ENCODE measurements at places on chromosomes 2 and 18.

GRCh38 chr18:26089293-26090129, 902 bp downstream of the SS18 start:
- DNase-seq, result no peak

DNA sequence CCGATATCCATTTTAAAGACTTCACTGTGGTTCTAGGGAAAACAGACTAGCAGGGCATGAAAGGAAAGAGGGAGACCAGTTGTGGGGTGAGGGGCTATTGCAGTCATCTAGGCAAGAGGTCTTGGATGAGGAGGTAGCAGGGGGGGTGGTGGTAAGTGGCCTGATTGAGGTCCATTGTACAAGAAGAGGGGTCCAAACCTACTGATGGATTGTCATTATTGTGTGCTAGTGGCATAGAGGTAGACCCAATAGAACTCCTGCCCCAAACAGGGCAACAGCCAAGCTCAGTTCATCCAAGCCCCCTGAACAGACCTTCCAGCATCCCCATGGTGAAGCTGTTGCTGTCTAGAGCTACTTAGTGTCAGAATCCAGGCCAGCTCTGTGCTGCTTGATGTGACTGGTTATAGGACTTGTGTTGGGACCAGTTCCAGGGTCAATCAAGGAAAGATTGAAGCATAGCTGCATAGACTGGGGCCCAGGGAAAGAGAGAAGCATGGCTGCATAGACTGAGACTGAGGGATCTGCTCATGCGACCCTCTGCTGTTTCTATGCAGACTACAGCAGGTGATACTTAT, 7.0 kb downstream of the ASAP2 start:
- DNase-seq, result no peak

GRCh38 chr2:30580391-30580790, 133.3 kb downstream of the LCLAT1 start:
- no peak for DNase-seq

- DNase-seq, result no peak
Measured at GRCh38 chr2:154375579-154375931, 322.9 kb upstream of the KCNJ3 start.

DNA sequence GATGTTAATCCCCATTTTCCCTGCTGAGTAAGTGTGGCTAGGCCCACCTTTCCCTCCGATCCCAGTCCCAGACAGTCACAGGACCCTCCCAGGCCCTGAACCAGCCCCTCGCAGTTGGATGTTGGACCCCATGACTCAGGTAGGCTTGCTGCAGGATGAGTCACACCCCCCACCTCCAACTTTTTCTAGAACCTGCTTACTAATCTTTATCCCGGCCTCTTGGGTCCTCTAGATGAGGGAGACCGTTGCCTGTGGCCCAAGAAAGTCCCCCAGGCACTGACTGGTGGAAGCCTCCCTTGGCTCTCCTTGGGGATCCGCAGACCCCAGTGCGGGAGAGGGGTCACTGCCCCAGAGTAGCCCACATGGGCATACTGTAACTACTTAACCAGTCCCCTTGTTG, 98.5 kb downstream of the SMAD7 start:
- no peak for DNase-seq

GRCh38 chr2:144567745-144568144, 47.8 kb upstream of the ZEB2 start:
- no peak for DNase-seq

DNA sequence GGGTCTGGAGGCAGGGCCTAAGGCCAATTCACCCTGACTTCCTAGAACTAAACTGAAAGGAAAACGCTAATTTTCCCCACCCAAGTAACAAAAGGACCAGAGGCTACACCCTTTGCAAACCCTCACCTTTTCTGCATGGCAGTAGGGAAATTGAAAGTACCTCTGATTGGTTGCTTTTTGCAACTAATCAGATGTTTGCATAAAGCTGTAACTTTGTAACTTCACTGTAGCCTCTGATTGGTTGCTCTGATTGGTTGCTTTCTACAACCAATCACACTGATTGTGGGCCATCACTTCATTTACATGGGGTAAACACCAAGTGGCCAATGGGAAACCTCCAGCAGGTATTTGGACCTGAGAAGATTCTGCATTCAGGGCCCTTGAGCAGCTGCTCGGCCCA, 20.8 kb downstream of the EIPR1 start:
- DNase-seq, result no peak

DNA sequence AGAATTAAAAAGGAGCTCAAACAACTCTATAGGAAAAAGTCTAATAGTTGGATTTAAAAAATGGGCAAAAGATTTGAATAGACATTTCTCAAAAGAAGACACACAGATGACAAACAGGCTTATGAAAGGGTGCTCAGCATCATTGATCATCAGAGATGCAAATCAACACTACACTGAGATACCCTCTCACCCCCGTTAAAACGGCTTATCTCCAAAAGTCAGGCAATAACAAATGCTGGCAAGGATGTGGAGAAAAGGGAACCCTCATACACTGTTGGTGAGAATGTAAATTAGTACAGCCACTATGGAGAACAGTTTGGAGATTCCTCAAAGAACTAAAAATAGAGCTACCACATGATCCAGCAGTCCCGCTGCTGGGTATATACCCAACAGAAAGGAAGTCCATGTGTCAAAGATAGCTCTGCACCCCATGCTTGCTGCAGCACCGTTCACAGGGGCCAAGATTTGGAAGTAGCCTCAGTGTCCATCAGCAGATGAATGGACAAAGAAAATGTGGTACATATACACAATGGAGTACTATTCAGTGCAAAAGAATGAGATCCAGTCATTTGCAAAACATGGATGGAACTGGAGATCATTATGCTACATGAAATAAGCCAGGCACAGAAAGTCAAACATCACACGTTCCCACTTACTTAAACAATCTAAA, 46.7 kb upstream of the B3GNT7 start:
- no peak for DNase-seq

GRCh38 chr2:238796223-238796885, 51.5 kb upstream of the TWIST2 start:
- DNase-seq, result no peak

DNA sequence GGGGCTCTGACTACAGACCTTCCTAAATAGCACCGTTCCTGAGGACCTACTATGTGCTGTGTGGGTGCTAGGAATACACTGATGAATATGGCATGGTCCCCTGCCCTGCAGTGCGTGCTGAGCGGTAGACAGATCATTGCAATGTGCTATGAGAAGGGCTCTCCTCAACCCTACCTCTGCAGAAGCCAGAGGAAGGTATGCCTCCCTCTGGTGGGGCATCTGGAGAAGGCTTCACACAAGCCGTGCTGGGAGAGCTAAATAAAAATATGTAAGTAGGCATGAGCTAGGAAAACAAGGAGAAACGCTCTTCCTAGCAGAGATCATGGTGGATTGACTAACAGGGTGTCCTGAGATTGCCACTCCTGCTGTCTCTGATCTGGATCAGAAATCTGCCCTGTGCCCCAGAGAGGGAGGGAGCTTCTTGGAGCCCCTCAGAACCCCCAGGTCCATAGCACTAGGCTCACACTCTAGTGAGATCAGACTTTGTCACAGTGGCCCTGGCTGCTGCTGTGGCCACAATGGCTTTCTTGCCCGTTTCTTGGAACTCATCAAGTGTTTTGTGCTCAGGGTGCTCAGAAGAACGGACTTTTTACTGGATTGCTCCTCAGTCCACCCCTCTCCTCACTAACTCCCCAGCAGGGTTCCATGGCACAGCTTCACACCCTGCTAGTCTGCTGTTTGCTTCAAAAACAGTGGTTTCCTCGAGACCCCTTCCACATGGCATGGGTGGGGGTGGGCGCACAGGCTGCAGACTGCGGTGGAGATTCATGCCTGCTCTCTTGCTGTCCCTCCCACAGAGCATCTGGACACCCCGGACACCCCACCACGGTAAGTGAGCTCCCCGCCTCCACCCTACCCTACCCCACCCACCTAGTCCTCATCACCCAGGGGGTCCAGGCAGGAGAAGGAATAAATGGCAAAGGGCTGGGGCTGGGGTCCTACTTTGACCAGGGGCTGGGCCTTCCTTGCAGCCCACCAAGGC, 14.2 kb downstream of the SIGLEC15 start:
- no peak for DNase-seq

GRCh38 chr2:10901160-10901939, 10.4 kb upstream of the KCNF1 start:
- DNase-seq, result no peak

GRCh38 chr2:120347396-120348060, 1.6 kb downstream of the INHBB start:
- no peak for DNase-seq

- DNase-seq, result no peak
Measured at GRCh38 chr2:233165895-233166661, 85.4 kb upstream of the ATG16L1 start.

- DNase-seq, result no peak
Measured at GRCh38 chr18:75172299-75173124, 36.4 kb downstream of the PTGR3 start.

GRCh38 chr2:192000196-192000980, 153.5 kb upstream of the CAVIN2 start:
- DNase-seq, result no peak

GRCh38 chr18:30142248-30142647, 900.3 kb downstream of the DSC3 start:
- DNase-seq, result no peak

DNA sequence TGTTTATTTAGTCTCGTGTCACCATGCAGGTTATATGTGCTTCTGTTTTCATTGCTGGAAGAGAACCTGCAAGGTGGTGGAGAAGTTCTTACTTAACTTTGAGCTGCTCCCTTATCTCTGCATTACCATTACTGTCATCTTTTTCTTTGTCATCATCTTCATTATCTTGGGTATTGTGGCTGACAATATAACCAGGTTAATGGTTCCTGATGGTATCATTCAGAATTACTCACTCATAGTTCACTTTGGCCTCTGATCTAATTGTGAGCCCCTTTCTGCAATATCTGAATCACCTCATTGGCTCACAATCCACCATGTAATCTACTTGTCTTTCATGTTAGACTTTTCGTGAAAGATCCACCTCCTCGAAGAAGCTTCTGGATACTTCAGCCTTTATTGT, 5.0 kb downstream of the CD28 start:
- DNase-seq, result no peak

Data from thoracic aorta (tissue), 2 donors.